ENCODE measurements at places on chromosomes 3 and 15. TPM values are rescaled to one million over a fixed set of nuclear protein-coding genes. Genes with fewer than 3 reads are reported as not detected.

- DNase-seq: peak; percentile 61
Observed at GRCh38 chr3:34948517-34948916, 690.8 kb upstream of the ARPP21 start.

GRCh38 chr3:127679534-127680145 is 6.9 kb downstream of the ABTB1 start:
- no peak for DNase-seq

- DNase-seq: no peak
Observed at GRCh38 chr3:140344082-140344454, 333.8 kb upstream of the TRIM42 start.

GRCh38 chr3:175456466-175456865 is 597.3 kb downstream of the NAALADL2 start:
- DNase-seq: no peak

- no peak for DNase-seq
Observed at GRCh38 chr15:80998251-80998650, 2.5 kb upstream of the TLNRD1 start.

- no peak for DNase-seq
Observed at GRCh38 chr3:50297384-50297775, 1.8 kb downstream of the HYAL3 start.

DNA sequence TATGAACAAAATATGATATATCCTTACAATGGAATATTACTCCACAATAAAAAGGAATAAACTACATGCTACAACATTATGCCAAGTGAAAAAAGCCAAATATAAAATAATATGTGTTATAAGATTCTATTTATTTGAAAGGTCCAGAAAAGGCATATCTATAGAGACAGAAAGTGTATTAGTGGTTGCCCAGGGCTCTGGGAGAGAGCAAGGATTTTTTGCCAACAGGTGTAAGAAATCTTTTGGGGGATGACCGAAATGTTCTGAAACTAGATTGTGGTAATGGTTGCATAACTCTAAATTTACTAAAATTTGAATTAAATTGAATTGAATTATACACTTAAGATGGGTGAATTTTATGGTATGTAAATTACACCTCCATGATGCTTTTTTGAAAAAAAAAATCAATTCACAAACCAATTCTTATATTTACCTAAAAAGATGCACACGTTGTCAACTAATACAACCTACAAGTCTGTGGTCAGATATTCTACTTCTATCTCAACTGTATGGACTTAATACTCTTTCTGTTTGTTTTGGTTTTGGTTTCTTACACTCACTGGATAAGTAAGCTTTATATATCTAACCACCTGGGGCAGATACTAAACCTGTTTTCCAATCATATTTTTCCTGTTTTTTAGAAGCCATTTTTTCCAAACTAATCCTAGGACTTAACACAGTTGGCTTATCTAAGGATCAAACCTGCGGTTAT is 75.8 kb downstream of the FBN1 start:
- no peak for DNase-seq

DNA sequence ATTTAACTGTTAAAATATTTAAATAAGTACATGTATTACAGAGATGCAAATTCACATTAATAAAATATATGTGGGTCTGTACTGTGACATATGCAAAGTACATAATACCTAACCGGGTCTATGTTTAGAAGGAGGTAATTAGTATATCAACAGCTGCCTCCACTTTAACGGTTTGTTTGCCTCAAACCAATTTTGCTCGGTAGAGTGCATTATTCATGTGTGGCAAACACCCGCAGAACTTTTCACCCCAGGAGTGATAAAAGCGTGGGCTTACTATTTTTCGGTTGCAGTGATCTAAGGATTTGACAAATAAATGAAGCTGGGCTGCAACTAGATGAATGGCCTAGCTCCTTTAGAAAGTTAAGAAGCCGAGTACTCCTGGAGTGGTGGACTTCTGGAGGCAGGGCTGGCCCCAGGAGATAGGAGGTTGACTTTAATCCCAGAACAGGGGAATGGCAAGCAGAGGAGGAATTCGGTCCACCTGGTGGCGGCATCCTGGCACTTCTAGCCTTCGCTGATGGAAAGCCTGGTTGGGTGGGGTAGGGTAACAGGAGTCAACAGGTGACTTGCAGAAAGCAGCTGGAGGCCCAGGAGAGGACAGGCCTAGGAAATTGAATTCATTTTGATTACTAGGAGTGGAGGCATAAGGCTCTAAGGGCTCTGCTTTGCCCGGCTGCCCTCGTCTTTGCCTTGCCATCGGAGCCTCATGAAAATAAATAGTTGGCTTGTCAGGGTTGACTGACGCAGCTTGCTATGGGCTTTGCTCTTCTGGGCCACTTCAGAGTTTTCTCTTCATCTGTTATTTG is 2.4 kb downstream of the SLCO3A1 start:
- peak; percentile 35 for DNase-seq

GRCh38 chr3:106826791-106827311 is 550.4 kb upstream of the CCDC54 start:
- DNase-seq: no peak

DNA sequence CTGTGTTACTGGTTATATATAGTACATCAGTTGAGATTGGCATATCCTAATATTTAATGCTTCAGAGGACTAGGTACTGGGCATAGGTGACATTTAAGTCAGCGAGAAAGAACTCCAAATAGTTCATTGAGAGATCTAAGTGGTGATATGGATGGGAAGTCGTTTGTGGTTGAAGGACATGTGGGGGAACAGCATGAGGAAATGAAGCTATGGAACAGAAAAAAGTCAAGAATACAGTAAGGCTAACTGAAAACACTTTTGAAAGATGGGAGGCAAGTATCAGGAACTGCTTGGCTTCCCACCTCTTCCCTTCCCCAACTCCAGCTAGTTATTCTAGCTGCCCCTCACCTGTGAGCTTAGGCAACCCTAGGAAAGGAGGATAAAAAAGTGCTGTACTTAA is 3.7 kb upstream of the MYO5A start:
- DNase-seq: no peak

DNA sequence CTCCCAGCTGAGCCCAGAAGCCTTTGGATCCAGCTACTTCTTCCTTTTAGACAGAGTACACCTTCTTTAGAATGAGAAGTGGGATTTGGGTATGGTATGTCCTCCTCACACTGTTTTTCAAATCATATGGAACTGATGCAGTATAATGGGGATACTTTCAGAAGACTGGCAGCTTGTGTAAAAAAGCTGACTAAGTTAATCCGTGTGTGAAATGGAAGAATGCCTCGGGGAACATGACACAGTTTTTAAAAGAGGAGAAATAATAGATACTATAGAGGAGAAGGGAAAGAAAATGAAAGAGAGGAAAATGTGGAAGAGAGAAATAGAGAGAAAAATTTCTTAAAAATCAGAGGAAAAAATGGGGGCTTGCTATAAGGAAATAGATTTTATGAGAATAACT is 47.7 kb downstream of the TUSC7 start:
- no peak for DNase-seq

Gene DTX3L
- polyA plus RNA-seq: 0.04 TPM

Gene MPI
- 173 TPM for polyA plus RNA-seq

Gene TMCO5A
- polyA plus RNA-seq: not detected

Gene SLC24A5
- polyA plus RNA-seq: not detected

Gene PRR23C
- not detected for polyA plus RNA-seq

Gene TM4SF1
- polyA plus RNA-seq: 4.3 TPM

Gene WDR72
- polyA plus RNA-seq: 10.6 TPM

Gene KCNMB2
- polyA plus RNA-seq: not detected

Gene OGG1
- polyA plus RNA-seq: 45.9 TPM

Gene STARD9
- 2.2 TPM for polyA plus RNA-seq

All from cardiac muscle cell (in vitro differentiated cells and primary cell).